Ascending aorta (tissue), 2 donors: ENCODE measurements at places on chromosomes 1 and 21.

GRCh38 chr1:78141531-78142231 lies 95.9 kb downstream of the GIPC2 start:
- DNase-seq: no peak

- no peak for DNase-seq
Observed at GRCh38 chr1:110337704-110338308, 1.4 kb upstream of the RBM15 start.

GRCh38 chr1:236311040-236311439 lies 29.3 kb upstream of the ERO1B start:
- no peak for DNase-seq

GRCh38 chr1:39082010-39082799 lies 56.1 kb downstream of the NDUFS5 start:
- DNase-seq: no peak

- DNase-seq: no peak
Observed at GRCh38 chr1:182794676-182795201, 5.2 kb downstream of the NPL start.

DNA sequence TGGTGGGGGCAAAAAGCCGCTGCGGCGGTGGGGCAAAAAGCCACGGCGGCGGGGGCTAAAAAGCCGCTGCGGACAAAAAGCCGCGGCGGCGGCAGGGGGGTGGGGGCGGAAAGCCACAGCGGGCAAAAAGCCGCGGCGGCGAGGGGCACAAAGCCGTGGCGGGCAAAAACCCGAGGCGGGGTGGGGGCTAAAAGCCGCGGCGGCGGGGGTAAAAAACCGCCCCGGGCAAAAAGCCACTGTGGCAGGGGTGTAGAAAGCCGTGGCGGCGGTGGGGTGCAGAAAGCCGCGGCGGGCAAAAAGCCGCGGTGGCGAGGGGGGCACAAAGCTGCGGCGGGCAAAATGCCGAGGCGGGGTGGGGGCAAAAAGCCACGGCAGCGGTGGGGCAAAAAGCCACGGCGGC lies 3901.8 kb downstream of the SRGAP2C start:
- no peak for DNase-seq

GRCh38 chr1:240766831-240767230 lies 154.9 kb upstream of the GREM2 start:
- DNase-seq: no peak

GRCh38 chr1:43152866-43153265 lies 19.2 kb downstream of the EBNA1BP2 start:
- no peak for DNase-seq

DNA sequence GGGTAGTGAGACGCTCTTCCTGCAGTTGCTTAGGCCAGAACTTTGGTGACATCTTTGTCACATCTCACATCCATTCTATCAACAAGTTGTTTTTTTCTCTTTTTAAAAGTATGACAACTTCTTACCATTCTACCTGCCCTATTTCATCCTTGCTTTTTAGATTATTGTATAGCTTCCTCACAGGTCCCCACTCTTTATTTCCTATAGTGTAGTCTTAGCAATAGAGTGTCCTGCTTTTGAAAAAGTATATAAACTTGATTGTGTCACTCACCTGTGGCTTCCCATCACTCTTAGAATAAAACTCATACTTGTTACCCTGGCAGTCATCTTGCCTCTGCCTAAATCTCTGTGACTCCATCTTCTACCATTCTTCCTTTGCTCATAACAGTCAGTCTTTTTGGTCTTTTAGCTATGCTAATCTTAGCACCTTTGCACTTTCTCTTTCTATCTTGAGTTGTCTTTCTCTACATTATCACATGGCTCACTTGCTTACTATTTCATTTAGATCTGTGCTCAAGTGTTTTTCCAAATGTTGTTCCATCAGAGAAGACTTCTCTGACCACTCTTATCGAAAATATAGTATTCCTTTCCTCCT lies 9.5 kb downstream of the CDC73 start:
- no peak for DNase-seq

GRCh38 chr1:20891091-20891490 lies 104.0 kb upstream of the HP1BP3 start:
- no peak for DNase-seq

DNA sequence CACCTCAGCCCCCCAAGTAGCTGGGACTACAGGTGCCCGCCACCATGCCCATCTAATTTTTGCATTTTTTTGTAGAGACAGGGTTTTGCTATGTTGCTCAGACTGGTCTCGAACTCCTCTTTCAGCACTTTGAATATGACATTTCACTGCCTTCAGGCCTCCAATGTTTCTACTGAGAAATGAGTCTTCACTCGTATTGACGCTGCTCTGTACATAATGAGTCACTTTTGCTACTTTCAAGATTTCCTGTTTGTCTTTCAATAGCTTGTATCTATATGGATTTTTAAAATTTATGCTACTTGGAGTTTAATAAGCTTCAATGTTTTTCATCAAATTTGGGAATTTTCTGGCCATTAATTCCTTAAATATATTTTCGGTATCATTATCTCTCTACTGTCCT lies 64.7 kb downstream of the GORAB start:
- no peak for DNase-seq

DNA sequence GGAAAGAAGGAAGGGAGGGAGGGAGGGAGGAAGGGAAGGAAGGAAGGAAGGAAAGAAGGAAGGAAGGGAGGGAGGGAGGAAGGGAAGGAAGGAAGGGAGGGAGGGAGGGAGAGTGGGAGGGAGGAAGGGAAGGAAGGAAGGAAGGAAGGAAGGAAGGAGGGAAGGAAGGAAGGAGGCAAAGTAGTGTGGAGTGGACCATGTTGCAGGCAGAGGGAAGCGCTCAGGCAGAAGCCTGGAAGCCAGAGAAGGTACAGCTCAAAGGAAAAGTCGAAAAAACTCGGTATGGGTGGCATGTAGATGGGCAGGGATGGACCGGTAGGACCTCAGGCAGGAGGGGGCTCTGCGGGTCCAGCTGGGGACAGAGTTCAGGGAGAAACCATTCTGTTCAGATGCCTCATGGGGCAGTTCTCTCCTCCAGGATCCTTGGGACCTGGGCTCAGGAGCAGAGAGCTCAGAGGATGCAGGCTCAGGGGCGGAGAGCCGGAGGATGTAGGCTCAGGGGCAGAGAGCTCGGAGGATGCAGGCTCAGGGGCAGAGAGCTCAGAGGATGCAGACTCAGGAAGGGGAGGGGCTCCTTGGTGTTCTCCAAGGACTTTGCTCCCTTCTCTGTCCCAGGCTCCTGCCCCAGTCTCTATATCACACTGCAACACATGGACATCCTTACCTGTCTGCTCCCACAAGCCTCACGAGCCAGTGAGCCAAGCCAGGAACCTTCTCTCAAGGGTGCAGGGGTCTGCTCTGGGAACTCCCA lies 13.6 kb upstream of the PADI3 start:
- no peak for DNase-seq

- no peak for DNase-seq
Observed at GRCh38 chr21:18937337-18937736, 533.8 kb upstream of the TMPRSS15 start.

GRCh38 chr1:22275626-22276395 lies 132.9 kb upstream of the WNT4 start:
- DNase-seq: no peak
